ENCODE measurements at places on chromosomes 2 and 18. TPM values are rescaled to one million over a fixed set of nuclear protein-coding genes. Genes with fewer than 3 reads are reported as not detected.

FIGLA gene
- total RNA-seq, result not detected

RETSAT gene
- total RNA-seq, result 20.1 TPM

DNA sequence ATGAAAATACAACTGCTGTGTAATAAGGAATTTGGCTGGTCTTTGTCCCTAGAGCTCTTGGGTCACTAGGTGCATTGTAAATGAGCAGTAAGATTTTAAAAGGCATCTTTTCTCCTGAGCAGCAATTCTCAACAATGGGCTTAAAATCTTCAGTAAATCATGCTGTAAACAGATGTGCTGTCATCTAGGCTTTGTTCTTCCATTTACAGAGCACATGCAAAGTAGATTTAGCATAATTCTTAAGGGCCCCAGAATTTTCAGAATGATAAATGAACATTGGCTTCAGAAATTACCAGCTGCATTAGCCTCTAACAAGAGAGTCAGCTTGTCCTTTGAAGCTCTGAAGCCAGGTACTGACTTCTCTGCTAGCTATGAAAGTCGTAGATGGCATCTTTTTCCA is 26.8 kb upstream of the SCRN3 start:
- no peak overlapping the region for H3K27ac ChIP-seq
- no peaks in the 10 kb centered on the region for H3K27me3 ChIP-seq
- H3K4me3 ChIP-seq, result no peak overlapping the region
- peaks cover 9% of the 10 kb centered on the region for H3K36me3 ChIP-seq
- no peak for DNase-seq

- no peaks in the 10 kb centered on the region for H3K36me3 ChIP-seq
- no peak overlapping the region for H3K27ac ChIP-seq
- H3K27me3 ChIP-seq, result peaks cover 4% of the 10 kb centered on the region
- DNase-seq, result no peak
- no peak overlapping the region for H3K4me3 ChIP-seq
These were observed 3.1 kb downstream of the WIPF1 start for GRCh38 chr2:174594456-174594855.
